ENCODE measurements at places on chromosomes 1 and 21. TPM values are rescaled to one million over a fixed set of nuclear protein-coding genes. Genes with fewer than 3 reads are reported as not detected.

The NUF2 gene
- 33.7 TPM for total RNA-seq

- no peak for DNase-seq
Measured at GRCh38 chr1:99535470-99536164, 110.3 kb upstream of the PALMD start.

GRCh38 chr1:22884806-22885530, 87.7 kb downstream of the LACTBL1 start:
- no peak for DNase-seq

DNA sequence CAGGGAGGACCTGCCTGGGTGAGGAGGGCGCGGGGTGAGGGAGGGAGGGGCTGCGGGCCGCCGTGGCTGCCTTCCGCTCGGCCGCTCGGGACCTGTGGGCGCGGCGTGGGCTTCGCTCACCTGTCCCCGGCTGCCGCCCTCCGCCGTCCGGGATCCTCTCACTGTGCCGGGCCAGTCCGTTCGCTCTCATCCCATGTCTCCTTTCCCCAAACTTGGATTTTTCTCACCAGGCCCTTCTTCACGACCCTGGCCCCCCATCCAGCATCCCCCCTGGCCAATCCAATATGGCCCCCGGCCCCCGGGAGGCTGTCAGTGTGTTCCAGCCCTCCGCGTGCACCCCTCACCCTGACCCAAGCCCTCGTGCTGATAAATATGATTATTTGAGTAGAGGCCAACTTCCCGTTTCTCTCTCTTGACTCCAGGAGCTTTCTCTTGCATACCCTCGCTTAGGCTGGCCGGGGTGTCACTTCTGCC, 362 bp downstream of the ZBTB48 start:
- DNase-seq: no peak

DNA sequence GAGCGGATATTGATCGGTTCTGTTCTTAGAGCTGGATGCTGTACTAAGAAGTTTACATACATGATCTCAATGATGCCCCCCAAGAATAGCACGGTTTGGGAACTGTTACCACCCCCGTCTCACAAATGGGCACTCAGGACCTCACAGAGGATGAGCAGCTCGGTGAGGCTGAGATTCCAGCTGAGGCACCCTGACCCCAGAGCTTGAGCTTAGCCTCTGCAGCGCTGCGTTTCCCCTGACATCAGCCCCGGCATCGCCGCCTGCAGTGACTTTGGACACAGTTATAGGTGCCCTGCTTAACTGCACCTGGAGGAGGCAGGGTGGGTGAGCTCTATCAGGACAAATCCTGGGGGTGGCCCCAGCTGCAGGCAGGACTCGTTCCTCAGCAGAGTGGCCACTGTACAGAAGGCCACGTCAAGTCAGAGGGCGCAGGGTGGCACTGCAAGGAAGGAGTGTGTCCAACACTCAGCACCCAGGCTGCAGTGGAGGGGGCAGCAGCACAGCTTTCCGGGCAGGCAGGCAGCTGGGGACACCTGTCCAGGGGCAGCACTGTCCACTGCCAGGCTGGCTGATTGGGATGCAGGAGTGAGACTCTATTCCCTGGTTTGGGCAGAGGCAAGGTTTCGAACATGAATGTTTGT, 65.8 kb upstream of the ABCG1 start:
- no peak for DNase-seq

DNA sequence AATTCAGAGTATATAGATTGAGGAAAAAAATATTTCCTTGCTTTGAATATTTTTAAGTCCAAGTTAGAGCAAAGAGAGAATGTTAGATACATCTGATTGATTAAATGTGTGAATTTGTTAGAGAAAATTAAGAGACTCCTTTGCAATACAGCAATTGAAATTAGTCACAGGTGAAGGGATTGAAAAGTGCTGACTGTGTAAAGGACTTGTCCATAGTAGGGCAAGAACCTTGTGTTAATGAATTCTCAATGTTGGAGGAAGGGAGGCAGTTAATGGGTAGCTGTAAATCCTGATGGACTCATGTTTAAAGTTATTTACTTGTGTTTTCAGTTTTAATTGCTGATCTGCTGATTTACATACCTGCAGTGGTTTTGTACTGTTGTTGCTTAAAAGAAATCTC, 38.6 kb downstream of the ALG6 start:
- no peak for DNase-seq
